ENCODE measurements at places on chromosomes 2 and 18. TPM values are rescaled to one million over a fixed set of nuclear protein-coding genes. Genes with fewer than 3 reads are reported as not detected.

CLEC4F gene
- 0.66 TPM for total RNA-seq

OTOS gene
- total RNA-seq: not detected

SPHKAP gene
- total RNA-seq: 0.71 TPM

CFC1 gene
- total RNA-seq: 1.8 TPM

CYP27C1 gene
- 4.3 TPM for total RNA-seq

MATN3 gene
- total RNA-seq: 0.32 TPM

SATB2 gene
- 20.8 TPM for total RNA-seq

NT5DC4 gene
- not detected for total RNA-seq

TMEM200C gene
- total RNA-seq: 13.8 TPM

PLCL1 gene
- 28.8 TPM for total RNA-seq

EIF2AK2 gene
- total RNA-seq: 8.7 TPM

FAM228B gene
- 18.9 TPM for total RNA-seq

CCDC178 gene
- total RNA-seq: not detected

TUBA3E gene
- not detected for total RNA-seq

ANKRD44 gene
- 12.0 TPM for total RNA-seq

MLPH gene
- total RNA-seq: 4.3 TPM

PDE1A gene
- 4.2 TPM for total RNA-seq

FAP gene
- not detected for total RNA-seq

ANO7 gene
- total RNA-seq: 2.6 TPM

POTEJ gene
- total RNA-seq: not detected

ERFE gene
- total RNA-seq: 12.2 TPM

HOXD12 gene
- not detected for total RNA-seq

HOXD10 gene
- total RNA-seq: not detected

SOCS6 gene
- 12.4 TPM for total RNA-seq

CNRIP1 gene
- total RNA-seq: 28.0 TPM

KLHL14 gene
- not detected for total RNA-seq

BMP10 gene
- total RNA-seq: not detected

METAP1D gene
- total RNA-seq: 5.1 TPM

MALL gene
- total RNA-seq: 0.49 TPM

VSNL1 gene
- 6.1 TPM for total RNA-seq

EDAR gene
- total RNA-seq: not detected

EPC2 gene
- total RNA-seq: 40.9 TPM

DSEL gene
- 12.2 TPM for total RNA-seq

SCN9A gene
- total RNA-seq: 11.2 TPM

REG1B gene
- total RNA-seq: not detected

RNF152 gene
- total RNA-seq: 16.9 TPM

PXDN gene
- 226 TPM for total RNA-seq

SIGLEC15 gene
- not detected for total RNA-seq

UNC80 gene
- total RNA-seq: 9.0 TPM

CNDP1 gene
- total RNA-seq: 0.27 TPM

RAB27B gene
- total RNA-seq: not detected

NLRC4 gene
- not detected for total RNA-seq

TGFA gene
- 4.7 TPM for total RNA-seq

IL36B gene
- not detected for total RNA-seq

SPATA3 gene
- not detected for total RNA-seq

LIMS3 gene
- 0.98 TPM for total RNA-seq

MC5R gene
- total RNA-seq: not detected

CD28 gene
- not detected for total RNA-seq

ADD2 gene
- 373 TPM for total RNA-seq

C2orf81 gene
- 3.7 TPM for total RNA-seq

INHBB gene
- total RNA-seq: 0.34 TPM

RHOB gene
- total RNA-seq: 135 TPM

ANKRD62 gene
- 0.17 TPM for total RNA-seq

NAT8 gene
- not detected for total RNA-seq

All from glutamatergic neuron (in vitro differentiated cells).